ENCODE measurements at places on chromosomes 3 and 15. TPM values are rescaled to one million over a fixed set of nuclear protein-coding genes. Genes with fewer than 3 reads are reported as not detected.

DNA sequence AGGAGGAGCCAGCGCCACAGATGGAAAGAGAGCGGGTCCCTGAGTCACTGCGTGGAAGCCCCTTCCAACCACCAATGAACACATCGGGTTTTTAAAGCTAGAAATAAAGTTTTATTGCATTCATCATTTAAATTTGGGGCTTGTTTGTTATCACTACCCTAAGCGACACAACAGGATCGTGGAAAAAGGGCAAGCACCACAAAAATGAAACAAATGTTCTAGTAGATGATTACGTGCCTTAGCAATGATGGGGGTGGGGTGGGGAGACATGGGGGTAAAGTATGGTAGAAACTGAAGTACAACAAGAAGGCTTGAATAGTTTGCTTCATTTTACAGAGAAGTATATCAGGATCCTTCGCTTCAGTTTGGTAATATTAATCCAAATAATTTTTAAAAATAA is 221.6 kb upstream of the ATP10A start:
- DNase-seq: no peak

Gene SYNPR
- total RNA-seq: not detected

DNA sequence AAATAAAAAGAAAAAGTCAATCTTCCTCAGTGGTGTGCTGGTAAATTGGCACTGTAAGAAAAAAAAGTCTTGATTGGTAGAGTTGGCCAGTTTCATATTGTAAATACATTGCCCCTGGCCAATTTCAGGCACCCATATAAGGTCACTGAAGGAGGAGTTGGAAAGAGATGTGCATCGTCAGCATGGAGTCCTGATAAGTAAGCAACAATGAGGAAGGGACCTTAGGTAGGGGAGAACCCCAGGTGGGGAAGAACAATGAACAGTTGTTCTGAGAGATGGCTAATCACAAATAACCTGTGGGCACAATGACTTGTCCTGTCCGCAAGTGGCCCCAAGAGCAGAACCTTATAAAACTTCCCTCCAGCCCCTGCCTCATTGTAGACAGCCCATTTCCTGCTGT is 8.6 kb upstream of the CYP8B1 start:
- no peak for DNase-seq

Gene CCR8
- total RNA-seq: 2.1 TPM

Gene CHDH
- 0.31 TPM for total RNA-seq

DNA sequence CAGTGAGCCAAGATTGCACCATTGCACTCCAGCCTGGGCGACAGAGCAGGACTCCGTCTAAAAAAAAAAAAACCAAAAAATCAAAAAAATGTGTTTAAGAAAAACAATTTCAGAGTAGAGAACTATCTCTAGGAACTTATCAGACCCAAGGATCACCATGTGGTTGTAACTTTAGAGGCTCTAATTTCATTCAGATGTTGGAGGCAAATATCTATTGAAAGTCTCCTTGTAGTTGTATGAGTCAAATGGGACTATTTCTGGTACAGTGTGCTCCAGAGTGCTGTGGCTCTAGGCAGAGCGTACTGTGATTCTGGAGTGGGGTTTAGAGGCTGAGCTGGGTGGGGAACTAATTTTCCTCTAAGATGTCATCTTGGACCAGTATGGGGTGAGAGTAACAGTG is 398.7 kb downstream of the SHQ1 start:
- no peak for DNase-seq

DNA sequence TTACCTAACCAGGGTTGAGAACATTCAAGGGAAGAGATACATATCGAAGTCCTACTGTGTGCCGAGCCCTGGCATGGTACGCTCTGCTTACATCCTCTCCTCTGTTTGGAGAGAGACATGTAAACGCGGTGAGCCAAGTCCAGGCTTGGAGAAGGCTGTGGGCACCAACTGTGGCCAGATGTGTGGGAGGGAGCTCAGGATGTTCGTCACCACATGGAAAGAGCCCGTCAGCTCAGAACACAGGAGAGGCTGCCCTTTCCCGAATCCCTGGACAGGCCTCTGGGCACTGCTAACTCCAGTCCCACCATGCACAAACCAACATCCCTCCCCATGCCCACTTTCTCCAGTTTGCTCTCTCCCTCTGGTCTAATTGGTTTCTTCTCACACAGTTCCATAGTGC is 43.0 kb downstream of the MESD start:
- no peak for DNase-seq

Gene POU1F1
- not detected for total RNA-seq

DNA sequence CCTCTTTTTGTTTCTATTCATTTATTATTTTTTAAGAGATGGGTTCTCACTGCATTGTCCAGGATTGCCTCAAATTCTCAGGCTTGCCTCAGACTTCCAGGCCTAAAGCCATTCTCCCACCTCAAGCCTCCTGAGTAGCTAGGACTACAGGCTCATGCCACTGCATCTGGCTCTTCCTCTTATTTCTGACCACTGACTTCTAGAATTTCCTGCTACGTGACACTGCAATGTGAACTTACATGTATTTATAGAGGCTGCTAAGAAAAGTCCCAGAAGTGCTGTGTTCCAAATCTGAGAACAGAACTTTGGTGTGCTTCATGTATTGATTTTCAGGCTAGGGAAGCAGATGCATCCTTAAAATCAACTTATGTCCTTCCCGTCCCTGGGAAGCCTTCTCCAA is 407.4 kb downstream of the RSL24D1 start:
- no peak for DNase-seq

Gene ANKRD63
- not detected for total RNA-seq

Gene FRMD4B
- 5.5 TPM for total RNA-seq

DNA sequence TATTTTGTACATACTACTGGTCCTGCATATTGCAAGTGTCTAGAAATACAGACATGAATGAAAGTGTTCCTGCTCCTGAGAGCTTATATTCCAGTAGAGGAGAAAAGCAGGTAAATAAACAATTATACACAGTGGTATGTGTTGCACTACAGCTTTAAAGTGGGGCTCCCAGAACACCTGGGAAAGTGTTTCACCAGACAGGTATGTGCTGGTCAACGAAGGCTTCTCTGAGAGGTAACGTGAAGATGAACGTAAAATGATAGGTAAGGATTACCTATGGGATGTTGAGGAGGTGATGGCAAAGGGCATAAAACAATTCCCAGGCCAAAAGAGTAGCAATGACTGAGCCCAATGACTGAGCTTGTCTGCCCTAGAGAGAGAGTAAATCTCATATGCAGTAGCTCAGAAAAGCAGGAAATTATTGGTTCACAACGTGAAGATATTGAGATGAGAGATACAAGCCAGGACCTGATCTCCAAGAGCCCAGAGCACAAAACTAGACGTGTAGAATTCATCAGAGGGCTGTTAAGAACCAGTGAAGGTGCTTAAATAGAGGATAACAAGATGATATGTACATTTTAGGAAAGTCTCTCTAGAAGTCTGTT is 459.1 kb upstream of the BCHE start:
- DNase-seq: no peak

- no peak for DNase-seq
These were observed 63.1 kb downstream of the IFT57 start for GRCh38 chr3:108159105-108159504.

Gene CFAP100
- not detected for total RNA-seq

DNA sequence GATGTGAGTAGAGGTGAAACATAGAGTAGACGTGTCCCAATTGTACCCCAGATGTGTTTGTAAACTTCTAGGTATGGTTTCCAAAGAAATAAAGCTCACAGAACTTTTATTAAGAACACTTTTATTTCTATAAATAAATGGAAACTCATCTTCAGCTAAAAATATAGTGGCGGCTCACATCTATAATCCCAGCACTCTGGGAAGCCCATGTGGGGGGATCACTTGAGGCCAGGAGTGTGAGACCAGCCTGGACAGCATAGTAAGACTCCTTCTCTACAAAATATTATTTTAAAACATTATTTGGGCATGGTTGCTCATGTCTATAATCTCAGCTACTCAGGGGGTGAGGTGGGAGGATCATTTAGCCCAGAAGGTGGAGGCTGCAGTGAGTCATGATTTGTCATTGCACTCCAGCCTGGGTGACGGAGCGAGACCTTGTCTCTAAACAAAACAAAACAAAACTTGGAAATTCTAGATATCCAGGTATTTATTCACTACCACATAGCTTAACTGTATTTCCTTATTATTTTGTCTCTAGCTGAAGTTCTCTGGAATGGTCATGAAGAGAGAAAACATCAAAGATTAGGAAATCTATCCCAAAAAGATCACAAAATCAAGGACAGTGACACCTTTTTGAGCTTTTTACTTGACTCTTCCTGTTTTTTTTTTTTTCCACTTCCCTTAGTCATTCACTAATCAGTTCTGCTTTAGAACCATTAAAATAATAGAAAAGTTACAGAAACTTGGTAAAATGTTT is 258.1 kb downstream of the TIGIT start:
- no peak for DNase-seq

GRCh38 chr3:73677336-73678024 is 52.7 kb upstream of the PDZRN3 start:
- no peak for DNase-seq

- DNase-seq: no peak
These were observed 2.2 kb upstream of the UBA3 start for GRCh38 chr3:69082361-69082760.

GRCh38 chr15:99169769-99170311 is 65.0 kb downstream of the SYNM start:
- DNase-seq: no peak

Gene ZNF385D
- not detected for total RNA-seq

Measured in CD4-positive, alpha-beta T cell (primary cell).